ENCODE measurements at places on chromosomes 4 and X.

DNA sequence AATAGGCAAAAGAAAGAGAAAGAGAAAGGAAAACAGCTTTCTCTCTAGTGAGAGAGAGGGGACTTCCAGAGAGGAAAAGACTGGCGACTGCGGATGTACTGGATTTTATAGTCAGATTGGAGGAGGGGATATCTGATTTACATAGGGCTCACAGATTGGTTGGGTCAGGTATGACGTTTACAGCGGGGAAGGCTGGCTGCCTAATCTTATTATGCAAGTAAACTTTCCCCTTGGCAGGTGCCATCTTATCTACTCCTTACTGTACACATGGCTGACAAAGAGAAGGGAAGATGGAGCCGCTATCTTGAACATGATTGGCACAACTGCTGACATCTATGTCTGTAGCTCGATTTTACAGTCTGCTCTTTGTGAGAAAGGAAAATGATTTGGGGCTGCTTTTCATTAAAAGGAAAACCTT is 25.4 kb downstream of the RBPJ start:
- peak; percentile 46 for DNase-seq

DNA sequence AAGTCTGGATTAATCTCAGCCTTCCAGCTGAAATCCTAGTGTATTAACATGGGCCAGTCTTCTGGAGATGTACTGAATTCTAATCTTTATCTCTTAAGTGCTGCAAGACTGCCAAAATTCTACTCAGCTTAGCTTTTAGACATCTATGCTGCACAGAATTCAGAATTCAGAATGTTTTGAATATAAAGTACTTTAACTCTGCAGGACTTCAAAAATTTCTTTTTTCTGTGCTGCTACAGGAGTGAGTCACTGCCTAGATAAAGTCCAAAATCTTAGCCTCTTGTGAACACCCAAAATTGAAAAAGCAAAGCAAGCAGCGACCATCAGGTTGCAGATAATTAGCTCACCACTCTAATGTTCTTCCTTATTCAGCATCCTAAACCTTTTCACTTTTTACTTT is 1092.6 kb upstream of the PCDH10 start:
- no peak for DNase-seq

GRCh38 chr4:104489731-104490095 is 5.0 kb downstream of the CXXC4 start:
- DNase-seq = no peak

GRCh38 chrX:148698221-148698620 is 197.8 kb downstream of the AFF2 start:
- no peak for DNase-seq

GRCh38 chr4:152810715-152811287 is 31.0 kb downstream of the ARFIP1 start:
- DNase-seq = no peak

- no peak for DNase-seq
Observed at GRCh38 chr4:76644831-76645485, 209.9 kb downstream of the SHROOM3 start.

DNA sequence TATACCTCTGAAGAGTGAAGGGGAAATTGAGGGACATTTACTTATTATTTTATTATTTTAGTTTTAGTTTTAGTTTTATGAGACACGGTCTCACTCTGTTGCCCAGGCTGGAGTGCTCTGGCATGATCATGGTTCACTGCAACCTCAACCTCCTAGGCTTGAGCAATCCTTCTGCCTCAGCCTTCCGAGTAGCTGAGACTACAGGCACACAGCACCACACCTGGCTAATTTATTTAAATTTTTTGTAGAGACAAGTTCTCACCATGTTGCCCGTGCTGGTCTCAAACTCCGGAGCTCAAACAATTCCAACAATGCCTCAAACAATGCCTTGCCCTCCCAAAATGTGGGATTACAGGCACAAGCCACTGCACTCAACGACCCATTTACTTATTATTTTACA is 68.4 kb upstream of the BMP2K start:
- DNase-seq = no peak

GRCh38 chrX:4925911-4926310 is 1212.5 kb upstream of the PRKX start:
- no peak for DNase-seq

DNA sequence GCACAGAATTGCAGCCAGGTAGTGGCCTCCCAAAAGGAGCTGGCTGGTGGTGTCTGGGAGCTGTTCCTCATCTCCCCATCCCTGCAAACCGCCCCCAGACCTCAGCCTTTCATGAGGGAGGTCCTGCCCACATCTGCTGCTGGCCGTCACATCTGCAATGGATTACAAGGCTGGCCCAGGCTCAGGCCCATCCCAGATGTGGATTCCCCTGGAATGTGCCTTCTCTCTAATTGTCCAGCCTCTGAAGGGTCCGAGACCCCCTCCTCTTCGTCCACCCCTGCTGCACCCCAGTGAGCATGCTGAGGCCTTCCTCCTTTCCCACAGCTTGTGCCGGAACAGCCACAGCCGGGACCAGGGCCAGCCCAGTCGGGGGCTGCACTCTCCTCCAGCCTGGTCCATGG is 115.0 kb upstream of the NALF2 start:
- no peak for DNase-seq

- DNase-seq = no peak
Observed at GRCh38 chr4:107129611-107130010, 93.5 kb upstream of the DKK2 start.

GRCh38 chr4:128757712-128758111 is 51.8 kb upstream of the JADE1 start:
- DNase-seq = no peak

DNA sequence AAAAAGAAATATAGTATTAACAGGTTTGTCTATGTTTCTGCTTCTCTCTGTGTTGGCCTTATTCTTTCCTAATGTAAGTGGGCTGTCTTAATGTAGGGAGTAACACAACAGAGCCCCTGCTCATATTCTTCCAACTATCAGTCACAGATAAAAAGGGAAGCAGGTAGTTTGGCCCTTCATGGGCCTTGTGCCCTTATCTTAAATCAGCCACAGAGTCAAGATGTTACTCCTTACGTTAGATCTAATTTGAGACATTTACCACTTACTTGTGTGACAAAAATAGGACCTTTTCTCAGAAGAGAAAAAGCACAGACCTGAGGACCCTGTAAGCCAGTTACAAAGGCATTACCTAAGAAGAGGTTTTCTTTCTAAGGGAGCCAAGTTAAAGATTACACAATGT is 589.0 kb downstream of the GRXCR1 start:
- DNase-seq = no peak

- no peak for DNase-seq
Observed at GRCh38 chr4:77201857-77202256, 44.9 kb downstream of the CCNG2 start.

DNA sequence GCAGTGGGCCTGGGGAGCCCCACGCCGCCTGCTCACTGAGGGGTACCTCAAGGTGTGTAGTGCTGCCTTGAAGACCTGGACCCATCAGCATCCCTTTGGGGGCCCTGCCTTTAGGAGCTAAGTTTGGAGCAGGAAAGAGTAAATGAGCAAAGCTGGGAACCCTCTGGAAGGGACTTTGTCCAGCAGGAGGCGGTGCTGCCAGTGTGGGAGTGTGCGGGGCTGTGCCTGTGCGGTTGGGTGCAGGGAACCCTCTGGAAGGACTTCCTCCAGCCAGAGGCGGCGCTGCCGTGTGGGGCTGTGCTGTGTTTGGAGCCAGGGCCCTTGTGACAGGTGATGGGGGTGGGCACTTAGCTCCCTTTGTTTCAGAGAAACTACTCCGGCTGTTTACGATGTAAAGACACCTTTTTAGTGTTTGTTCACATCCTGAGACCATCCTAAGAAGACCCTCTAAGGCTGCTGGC is 25.8 kb downstream of the RGS12 start:
- no peak for DNase-seq

DNA sequence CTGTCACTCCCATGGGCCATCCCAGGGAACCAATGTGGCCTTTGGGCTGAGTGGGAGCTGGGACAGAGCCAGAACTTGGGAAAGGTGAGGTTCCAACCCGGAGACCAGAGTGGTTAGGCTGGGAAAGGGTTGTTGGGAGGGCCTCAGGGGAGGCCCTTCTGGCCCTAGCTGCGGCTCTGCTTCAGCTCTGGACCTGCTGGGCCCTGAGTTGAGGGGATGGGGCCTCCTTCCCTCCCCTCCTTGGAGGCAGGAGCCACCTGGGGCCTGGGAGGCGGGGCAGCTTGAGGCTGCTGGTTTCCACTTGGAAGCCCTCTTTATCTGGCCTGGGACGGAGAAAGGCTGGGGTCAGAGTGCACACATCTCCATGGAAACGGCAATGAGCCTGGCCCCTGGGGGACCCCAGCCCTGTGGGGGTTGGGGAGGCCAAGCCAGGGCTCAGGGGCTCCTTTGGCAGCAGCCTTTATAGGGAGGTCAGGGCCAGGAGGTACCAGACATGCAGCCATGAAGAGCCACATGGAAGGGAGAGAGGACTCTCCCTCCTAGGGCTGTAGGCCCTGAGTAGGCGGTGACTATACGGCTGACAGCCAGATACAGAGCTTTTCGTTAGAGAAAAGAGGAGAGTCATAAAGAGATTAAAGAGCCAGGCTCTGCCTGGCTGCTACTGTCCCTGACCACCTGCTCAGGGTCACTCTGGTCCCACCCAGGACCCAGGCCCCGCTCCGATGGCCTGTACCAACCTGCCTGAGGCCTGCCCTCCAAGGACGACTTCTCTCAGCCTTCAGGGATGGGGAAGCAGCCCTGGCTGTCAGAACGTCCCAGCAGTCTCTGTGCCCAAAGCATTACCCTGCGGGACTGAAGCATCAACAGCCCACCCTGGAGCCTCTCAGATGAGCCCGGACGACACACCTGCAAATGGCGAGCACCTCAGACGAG is 6.9 kb upstream of the NSD2 start:
- no peak for DNase-seq

GRCh38 chrX:22203186-22203585 is 69.5 kb upstream of the CBLL2 start:
- DNase-seq = no peak

DNA sequence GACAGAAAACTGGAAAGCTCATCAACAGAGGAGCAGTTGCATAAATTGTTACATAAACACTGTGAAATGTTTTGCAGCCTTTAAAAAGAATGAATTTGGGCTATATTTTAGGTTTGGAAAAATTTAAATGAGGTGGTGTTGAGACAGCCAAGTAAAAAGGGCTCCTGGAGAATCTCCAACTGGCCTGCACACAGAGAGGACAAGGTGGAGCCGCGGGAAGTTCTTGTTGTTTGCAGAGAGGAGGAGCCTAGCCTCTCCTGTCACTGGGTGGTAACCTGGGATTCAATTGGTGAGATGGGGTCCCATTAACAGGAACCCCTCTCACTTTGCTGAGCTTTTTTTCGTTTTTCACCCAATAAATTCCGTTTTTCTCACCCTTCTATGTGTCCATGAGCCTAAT is 13.4 kb downstream of the GIMD1 start:
- DNase-seq = no peak

- no peak for DNase-seq
Observed at GRCh38 chr4:143346206-143346605, 9.5 kb downstream of the GAB1 start.

GRCh38 chrX:41923211-41923977 is at the start of gene CASK:
Gene CASK (minus strand): TSS chrX:41923554. CDS start chrX:41922988, 566 bp downstream.
- DNase-seq = peak; percentile 88

GRCh38 chr4:6781113-6781512 is 1.4 kb upstream of the KIAA0232 start:
- no peak for DNase-seq

DNA sequence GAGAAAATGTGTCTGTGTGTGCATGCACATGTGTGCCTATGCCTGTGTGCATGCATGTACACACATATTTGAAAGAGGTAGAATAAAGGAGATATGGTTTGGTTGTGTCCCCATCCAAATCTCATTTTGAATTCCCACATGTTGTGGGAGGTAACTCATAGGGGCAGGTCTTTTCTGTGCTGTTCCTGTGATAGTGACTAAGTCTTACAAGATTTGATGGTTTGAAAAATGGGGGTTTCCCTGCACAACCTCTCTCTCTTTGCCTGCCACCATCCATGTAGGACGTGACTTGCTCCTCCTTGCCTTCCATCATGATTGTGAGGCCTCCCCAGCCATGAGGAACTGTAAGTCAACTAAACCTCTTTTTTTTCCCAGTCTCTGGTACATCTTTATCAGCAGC is 87.2 kb downstream of the PRDM5 start:
- DNase-seq = no peak

DNA sequence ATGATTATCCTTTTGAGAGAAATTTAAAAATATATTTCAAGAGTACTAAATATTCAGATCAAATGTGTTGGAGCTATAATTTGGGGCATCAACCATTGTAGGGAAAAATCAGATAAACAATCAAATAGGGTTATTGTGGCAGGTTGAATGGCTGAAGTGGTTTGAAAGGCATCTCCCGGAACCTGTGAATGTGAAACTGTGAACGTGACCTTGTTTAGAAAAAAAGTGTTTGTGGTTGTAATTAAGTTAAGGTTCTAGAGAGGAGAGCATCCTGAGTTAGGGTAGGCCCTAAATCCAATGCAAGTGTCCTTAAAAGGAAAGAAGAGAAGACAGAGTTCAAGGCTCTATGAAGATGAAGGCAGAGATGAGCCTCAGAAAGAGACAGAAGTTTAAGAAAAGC is 37.4 kb downstream of the ADGRA3 start:
- DNase-seq = no peak

GRCh38 chrX:129779747-129780146 is at the start of gene SASH3:
Gene SASH3 (plus strand): TSS chrX:129779949. CDS start chrX:129780098, 149 bp downstream.
- peak; percentile 61 for DNase-seq

DNA sequence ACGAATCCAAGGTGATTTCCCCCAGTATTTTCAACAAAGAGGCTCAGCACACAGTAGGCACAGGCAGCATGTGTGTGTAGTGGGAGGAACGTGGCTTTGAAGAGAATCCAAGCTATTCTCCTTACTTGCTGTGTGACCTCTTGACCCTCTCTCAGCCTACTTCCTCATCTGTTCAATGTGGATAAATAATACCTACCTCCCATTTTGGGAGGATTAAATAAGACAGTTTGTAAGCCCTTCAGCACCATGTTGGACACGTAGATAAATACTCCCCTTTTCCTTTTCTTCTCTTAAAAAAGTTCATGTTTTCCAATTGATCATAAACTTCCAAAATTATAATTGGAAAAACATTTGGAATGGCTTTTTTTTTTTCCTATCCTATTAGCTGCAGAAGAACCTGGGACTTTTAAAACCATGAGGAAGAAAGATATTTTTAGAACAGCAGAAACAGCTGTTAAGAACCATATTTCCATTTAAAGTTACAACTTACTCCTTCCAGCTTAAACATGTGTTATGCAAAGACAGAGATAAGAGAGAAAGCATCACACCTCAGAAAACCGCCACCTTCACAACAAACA is 56.1 kb upstream of the TMEM131L start:
- DNase-seq = no peak

- peak; percentile 75 for DNase-seq
Observed at GRCh38 chr4:76212851-76213414, 691 bp downstream of the SCARB2 start.

GRCh38 chrX:146224442-146224841 is 406.8 kb downstream of the SLITRK2 start:
- DNase-seq = no peak

GRCh38 chr4:185734214-185734613 is 77.8 kb downstream of the SORBS2 start:
- DNase-seq = no peak

GRCh38 chr4:20592663-20593062 is 107.6 kb upstream of the PACRGL start:
- DNase-seq = no peak

GRCh38 chr4:2824329-2824835 is 19.3 kb upstream of the ADD1 start:
- DNase-seq = no peak

Measured in CD4-positive, alpha-beta memory T cell (primary cell).